DND-41 (cell line): ENCODE measurements at places on chromosomes 6 and 20.

DNA sequence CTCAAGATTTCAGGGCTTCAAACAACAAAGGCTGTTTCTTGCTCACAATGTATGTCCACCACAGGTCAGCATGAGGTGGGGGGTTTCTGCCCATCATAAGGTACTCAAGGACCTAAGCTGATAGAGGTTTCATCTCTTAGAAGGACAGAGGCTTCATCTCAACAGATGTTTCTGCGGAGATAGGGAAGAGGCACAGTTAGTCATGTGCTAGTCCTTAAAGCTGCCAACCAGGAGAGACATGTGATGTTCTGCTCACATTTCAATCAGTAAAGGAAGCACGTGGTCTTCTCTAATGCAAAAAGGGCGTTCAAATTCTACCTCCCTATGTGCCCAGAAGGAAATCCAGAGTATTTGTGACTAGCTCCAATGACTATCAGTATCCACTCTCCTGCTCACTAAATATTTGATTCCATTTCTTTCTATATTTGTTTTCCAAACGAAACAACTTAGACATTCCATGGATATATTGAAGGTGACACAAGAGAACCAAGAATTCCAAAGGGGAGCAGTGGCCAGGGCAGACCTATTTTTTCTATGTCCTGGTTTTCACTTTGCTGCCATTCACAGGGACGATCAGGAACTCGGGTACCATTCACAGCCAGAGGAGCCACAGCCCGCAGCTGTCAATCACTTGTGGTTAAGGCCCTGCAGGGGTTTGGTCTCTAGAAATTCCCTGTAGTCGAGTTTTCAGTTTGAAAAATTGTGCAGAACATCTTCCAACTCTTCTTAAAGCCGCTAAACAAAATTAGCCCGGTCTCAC is 173.2 kb upstream of the FOXA2 start:
- H3K36me3 ChIP-seq, result no peaks in the 10 kb centered on the region
- peak; percentile 38 for DNase-seq
- no peak overlapping the region for H3K27ac ChIP-seq
- no peaks in the 10 kb centered on the region for H3K27me3 ChIP-seq
- no peak overlapping the region for H3K4me3 ChIP-seq

DNA sequence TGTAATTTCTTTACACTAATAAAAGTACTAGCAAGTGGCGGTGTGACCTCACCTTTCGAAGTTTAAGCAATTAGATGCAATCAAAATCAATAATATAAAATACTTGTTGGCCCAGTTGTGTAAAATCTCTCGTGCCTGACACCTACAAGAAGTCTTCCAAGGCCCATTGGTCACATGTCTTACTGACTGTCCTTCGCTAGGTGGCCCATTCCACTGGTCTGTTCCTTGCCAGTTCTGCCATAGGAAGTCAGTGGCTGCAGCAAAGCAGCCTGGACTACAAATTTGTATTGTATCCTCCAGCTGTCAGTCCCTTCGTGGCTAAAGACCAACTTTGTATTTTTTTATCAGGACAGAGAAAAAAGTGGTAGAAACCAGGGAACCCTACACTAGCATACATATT is 61.8 kb downstream of the CYB5R4 start:
- no peak overlapping the region for H3K27ac ChIP-seq
- H3K4me1 ChIP-seq, result no peaks in the 10 kb centered on the region
- H3K36me3 ChIP-seq, result peaks cover 17% of the 10 kb centered on the region; the same call in 1 of the 2 replicates

DNA sequence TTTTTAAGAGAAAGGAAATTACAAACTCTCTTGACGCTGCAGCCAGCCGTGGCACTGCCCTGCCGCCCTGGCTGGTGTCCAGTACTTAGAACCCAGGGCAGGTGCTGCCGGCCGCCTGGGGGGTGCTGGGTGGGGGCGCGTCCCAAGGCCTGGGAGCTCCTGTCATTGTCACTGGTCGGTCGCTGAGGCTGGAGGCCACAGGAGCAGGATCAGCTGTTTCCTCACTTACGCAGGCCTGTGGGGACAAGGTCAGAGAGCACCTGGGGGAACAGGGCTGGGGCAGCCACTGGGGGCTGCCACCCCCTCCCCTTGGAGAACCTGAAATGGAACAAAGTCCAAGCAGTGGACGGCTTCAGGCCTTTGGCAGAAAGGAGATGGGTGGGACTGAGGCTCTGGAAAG is 5.6 kb downstream of the BIRC7 start:
- H3K27me3 ChIP-seq, result peaks cover 8% of the 10 kb centered on the region

DNA sequence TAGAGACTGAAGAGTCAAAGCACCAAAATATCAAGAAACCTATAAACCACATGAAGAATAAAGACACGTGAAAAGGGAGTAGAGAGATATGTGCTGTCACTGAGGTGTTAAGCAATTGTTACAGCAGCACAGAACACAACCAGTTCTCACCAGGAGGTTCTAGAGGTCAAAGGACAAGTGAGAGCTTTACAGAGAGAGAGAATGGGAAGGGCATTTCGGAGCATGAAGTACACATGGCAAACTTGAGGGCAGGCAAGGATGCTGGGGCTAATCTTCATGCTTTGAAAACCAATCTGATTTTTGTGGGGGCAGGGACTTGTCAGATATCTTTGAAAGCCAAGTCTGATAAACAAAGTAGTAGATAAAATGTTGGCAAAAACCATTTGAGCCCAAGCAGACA is 142.3 kb upstream of the NRSN1 start:
- H3K27ac ChIP-seq, result no peak overlapping the region
- no peaks in the 10 kb centered on the region for H3K4me1 ChIP-seq
- no peak overlapping the region for H3K4me3 ChIP-seq
- no peaks in the 10 kb centered on the region for H3K27me3 ChIP-seq

- peaks cover 10% of the 10 kb centered on the region; the same call in 1 of the 2 replicates for H3K4me1 ChIP-seq
- no peak for DNase-seq
- no peaks in the 10 kb centered on the region for H3K27me3 ChIP-seq
These were observed 43.7 kb downstream of the THEMIS start for GRCh38 chr6:127857051-127857637.

DNA sequence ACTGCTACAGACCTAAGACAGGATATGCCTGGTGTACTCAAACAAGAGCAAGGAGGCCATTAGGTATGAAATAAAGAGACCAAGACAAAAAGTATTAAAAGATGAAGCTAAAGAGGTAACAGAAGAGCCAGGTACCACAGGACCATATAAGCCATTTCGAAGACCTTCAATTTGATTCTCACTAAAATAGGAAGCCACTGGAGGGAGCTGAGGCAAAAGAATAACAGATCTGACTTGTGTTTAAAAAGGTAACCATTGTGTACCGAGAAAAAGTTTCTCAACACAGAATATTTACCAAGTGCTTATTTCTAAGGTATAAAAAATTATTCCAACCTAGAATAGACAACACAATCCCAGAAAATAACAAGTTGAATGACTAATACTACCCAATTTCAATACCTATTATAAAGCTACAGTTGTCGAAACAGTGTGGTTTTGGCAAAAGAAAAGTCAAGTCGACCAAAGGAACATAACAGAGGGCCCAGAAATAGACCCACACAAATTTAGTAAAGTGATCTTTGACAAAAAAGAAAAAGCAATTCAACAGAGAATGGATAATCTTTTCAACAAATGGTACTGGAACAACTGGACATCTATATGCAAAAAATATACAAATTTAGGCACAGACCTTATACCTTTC is 125.3 kb upstream of the DST start:
- H3K4me1 ChIP-seq, result no peaks in the 10 kb centered on the region
- no peak overlapping the region for H3K4me3 ChIP-seq
- H3K27me3 ChIP-seq, result no peaks in the 10 kb centered on the region

DNA sequence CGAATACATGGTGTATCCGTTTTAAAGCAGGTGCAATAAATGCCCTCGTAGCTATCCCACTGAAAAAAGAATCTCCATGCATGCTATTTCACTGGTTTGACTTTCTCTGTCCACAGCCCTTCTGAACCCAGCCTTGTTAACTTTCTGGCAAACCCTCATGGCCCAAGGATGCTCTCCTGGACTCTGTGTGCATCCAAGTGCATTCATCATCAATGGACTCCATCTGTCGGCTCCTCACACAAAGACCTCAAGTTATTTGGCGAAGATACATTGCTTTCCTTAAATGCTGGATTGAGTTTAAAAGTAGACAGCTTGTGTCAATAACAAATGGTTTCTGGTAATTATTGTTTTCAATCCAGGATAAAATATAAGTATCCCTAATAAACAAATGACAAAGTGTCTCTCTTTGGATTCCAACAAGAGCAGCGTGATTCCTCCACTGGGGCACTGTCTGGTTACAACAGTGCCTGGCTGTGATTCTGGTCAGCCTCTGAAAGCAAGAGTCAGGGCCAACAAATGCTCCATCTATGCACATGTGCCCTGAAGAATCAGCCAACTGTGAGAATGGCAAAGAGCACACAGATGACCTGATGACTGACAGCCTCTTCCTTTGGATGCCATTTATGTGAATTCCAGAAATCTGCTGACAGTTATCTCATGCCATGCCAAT is 55.7 kb downstream of the FYN start:
- no peak overlapping the region for H3K4me3 ChIP-seq
- H3K36me3 ChIP-seq, result peaks cover 31% of the 10 kb centered on the region
- no peaks in the 10 kb centered on the region for H3K27me3 ChIP-seq

GRCh38 chr6:100382767-100383195 is 81.9 kb downstream of the SIM1 start:
- no peak for DNase-seq
- no peaks in the 10 kb centered on the region for H3K36me3 ChIP-seq
- H3K27me3 ChIP-seq, result no peaks in the 10 kb centered on the region
- H3K4me3 ChIP-seq, result no peak overlapping the region
- H3K27ac ChIP-seq, result no peak overlapping the region
